Activated T-helper 1 cell treated with Interleukin-2 at 50 U/mL for 16 hours (primary cell): ENCODE measurements at places on chromosomes 1 and 21.

- no peak for DNase-seq
Measured at GRCh38 chr1:207444514-207445217, 9.5 kb upstream of the CR2 start.

- no peak for DNase-seq
Measured at GRCh38 chr1:201708691-201709090, 120.3 kb upstream of the IPO9 start.

DNA sequence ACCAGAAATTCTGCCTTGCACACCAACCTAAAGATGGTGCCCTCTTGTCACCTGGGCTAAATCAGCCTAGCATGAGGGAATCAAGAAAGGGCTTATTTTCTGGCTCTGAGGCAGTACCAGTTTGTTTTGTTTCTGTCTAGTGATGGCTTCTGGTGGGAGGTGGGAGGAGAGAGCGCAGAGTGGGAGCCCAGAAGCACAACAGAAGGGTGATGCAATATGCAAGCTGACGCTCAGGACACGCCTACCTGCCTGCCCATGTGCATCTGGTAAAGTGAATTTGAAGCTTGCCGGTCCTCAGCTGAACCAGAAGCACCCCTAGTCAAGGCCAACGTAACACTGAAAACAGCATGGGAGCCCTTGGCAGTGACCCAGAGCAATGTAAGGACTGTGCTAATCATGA is 138.4 kb upstream of the TIAM1 start:
- DNase-seq: no peak

- no peak for DNase-seq
Measured at GRCh38 chr1:32094746-32095521, 12.9 kb upstream of the KPNA6 start.

GRCh38 chr1:110341872-110342331 is 2.7 kb downstream of the RBM15 start:
- no peak for DNase-seq

GRCh38 chr1:205374210-205375078 is 17.7 kb upstream of the KLHDC8A start:
- DNase-seq: no peak

- DNase-seq: no peak
Measured at GRCh38 chr1:167991546-167991945, 54.7 kb upstream of the MPC2 start.
